ENCODE measurements at places on chromosomes 6 and 20.

DNA sequence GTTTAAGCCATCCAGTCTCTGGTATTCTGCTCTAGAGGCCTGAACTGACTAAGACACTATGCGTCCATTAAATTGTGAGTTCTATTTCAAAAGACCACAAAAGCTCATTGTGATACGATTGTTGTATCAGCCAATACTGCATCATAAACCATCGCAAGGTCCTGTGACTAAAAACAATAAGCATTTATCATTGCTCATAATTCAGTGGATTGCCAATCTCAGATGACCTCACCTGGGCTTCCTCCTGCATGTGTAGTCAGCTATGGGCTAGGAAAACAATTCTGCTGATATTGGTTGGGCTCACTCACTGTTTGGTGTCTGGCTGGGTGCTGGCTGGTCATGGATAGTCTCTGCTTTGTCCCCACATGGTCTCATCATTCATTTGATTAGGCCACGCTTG lies 592.7 kb upstream of the BTBD3 start:
- no peak for DNase-seq

GRCh38 chr6:132021552-132022375 lies 70.6 kb upstream of the CCN2 start:
- no peak for DNase-seq

- DNase-seq: peak; percentile 28
Observed at GRCh38 chr20:17725094-17725835, 25.5 kb downstream of the BANF2 start.

- DNase-seq: no peak
Observed at GRCh38 chr6:135018941-135019340, 35.7 kb downstream of the HBS1L start.

DNA sequence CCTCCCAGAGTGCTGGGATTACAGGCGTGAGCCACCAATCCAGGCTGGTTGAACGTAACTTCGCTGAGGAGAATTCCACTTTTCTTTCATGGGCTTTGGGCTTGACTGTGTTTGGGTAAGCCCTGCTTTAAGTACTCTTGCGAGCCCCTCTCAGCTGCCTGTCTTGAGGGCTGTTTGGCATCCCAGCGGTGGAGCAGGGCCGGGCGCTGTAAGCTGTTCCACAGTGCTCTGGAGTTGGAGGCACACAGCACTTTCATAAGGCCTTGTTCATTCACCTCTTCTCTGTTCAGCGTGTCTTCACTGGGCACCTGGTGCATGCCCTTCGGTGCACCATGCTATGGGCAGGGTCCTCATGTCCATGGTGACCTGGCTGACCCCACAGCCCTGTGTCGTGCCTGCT lies 21.6 kb downstream of the PNLDC1 start:
- no peak for DNase-seq

GRCh38 chr6:32148289-32149091 lies 3.2 kb downstream of the PRRT1 start:
- DNase-seq: peak; percentile 91

DNA sequence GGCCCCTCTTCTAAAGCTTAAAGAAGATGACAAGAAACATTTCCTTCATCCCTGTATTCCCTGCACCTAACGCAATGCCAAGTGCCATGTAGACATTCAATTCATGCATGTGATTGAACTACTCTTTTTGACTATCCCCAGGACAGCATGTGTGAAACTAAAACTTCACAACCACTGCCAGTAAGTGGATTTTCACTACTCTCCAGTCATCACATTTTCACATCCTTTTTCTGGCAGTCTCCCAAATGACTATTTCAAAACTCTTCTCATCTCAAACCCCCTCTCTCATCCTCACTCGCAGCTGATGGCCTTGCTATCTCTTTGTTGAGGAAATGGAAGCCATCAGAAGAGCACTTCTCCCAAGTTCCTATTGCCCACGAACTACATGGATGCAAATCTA lies 122.6 kb downstream of the OPRM1 start:
- DNase-seq: no peak

- peak; percentile 64 for DNase-seq
Observed at GRCh38 chr20:35306931-35307517, 14.8 kb upstream of the FAM83C start.

GRCh38 chr6:14656078-14656521 lies 538.5 kb downstream of the CD83 start:
- no peak for DNase-seq

GRCh38 chr20:54361475-54361874 lies 113.9 kb upstream of the DOK5 start:
- DNase-seq: no peak

- peak; percentile 46 for DNase-seq
Observed at GRCh38 chr6:107509506-107509905, 19.6 kb downstream of the SOBP start.

DNA sequence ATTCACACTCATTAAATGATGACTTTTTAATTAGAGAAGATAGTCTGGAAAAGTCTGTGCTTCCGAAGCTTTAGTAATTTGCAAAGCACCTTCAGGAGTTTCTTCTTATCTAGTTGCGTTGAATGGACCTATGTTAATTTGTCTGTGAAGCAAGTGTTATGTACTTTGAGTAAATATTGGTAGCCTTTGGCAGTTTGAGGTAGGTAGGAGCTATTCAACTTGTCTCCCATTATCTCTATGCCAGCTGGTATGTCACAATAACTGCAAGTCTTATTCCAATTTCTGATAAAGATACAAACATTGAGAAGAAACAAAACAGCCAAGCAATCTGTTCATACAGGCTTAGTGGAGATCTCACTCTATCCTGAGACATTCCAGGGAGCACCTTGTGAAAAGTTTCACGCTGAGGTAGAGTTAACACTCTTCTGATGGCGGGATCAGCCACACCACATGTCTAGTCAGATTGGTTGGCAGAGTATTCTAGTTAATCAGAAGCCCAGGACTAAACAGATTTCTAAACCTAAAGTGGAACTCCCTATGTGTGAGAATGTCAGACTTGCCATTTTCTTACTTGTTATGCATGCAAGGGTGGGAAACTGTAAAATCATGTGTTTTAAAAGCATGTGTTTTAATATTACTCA lies 219.8 kb upstream of the MANEA start:
- no peak for DNase-seq

DNA sequence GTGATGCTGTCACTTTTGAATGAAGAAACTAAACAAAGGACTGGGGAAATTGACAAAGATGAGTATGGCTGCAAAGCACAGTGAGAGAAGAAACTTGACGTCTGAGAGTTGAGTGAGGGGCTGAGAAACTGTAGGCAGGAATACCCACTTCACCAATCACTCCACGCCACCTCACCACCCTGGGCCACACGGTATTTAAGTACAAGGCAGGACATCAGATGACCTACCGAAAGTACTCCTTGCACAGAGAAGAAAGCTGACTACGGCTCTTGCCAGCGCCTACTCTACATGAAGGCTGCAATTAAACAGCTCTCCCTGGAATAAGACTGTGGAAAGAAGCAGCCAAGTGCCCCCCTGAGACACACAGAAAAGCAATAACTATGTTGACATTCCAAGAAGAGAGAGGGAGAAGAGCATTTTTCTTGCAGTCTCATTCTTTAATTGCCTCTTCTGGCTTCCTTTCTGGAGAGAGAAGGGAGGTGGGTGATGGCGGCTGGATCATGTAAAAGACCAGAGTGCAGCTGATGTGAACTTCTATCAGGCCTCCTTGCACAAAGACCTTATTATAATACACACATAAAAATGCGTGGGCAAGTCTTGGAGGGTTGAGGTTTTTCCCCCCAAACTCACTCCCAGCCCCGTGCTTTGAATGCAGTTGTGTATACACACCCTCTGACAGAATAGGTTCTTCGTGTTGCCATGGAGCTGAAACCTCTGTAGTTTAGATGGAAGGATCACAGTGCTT lies 44.6 kb downstream of the HIVEP2 start:
- DNase-seq: peak; percentile 50

DNA sequence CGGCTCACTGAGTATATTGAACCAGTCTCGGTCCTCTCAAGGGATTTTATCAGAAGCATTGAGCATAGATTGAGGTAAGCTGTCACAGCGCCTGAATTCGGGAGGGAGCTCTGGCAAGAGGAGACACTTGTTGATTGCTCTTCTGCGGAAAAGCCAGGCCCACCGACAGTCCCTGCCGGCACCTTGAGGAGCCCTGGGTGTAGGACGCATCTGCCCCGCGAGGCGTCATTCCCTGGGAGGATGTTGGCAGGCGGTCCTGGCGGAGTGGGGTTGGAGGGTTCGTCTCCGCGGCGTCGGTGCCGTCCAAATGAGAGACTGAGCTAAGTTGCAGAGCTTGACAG lies 843 bp downstream of the FBXO9 start:
- peak; percentile 83 for DNase-seq

- DNase-seq: no peak
Observed at GRCh38 chr6:6987749-6988148, 120.0 kb upstream of the RREB1 start.

DNA sequence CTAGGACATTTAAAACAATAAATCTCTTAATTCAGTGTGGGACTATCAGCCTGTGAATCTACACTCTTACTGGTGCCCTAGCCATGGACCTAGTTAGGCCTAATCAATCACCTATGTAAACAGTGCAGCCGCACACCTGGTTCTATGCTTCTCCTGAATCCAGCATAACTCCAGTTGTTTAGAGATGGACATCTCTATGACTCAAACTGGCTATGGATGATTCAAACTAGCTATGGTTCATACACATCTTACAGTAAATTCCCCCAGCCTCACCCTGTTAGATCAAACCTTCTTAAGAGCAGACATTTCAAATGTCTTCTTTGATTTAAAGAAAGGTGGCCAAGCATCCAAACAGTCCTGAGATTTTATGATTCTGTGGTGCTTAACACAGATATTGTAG lies 34.7 kb downstream of the SLC35B3 start:
- no peak for DNase-seq

DNA sequence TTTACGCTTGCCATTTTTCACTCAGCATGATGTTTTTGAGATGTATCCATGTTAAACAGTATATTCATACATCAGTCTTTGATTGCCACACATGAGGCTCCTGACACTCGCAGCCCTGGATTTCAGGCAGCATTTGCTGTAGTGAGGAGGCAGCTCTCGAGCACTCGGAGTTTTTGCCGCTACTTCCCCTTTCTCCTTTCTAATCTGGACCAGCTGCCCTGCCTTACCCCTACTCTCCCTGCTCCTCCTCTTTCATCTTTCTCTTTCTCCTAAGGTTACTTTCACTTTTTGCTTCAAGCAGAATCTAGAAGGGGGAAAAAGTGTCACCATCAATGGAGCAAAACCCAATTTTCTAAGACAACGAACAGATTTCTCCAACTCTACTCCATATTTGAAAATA lies 5.9 kb upstream of the CST3 start:
- no peak for DNase-seq

- no peak for DNase-seq
Observed at GRCh38 chr6:157561929-157562810, 181.2 kb downstream of the ZDHHC14 start.

- DNase-seq: no peak
Observed at GRCh38 chr6:107784669-107785068, 39.4 kb downstream of the SCML4 start.

- no peak for DNase-seq
Observed at GRCh38 chr6:144179828-144180227, 29.5 kb downstream of the STX11 start.

DNA sequence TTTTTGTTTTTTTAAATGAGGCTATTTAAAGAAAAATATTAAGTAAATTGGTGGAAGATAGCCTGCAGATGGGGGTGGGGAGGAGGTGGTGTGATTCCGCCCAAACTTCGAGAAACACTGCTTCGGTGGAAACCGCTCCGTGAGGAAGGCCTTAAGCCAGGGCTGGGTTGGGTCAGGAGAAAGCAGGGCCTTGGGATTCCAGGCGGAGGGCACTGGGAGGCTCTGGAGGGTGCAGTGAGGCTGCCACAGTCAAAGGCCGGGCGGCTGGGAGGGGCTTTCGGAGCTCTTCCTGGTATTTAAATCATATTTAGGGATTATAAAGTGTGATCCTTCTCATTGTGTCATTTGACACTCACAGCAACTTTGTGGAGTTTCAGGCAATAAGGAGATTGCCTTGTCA lies 22.2 kb upstream of the SCRT2 start:
- no peak for DNase-seq

GRCh38 chr20:38119446-38119845 lies 45.6 kb downstream of the TGM2 start:
- DNase-seq: no peak

- DNase-seq: no peak
Observed at GRCh38 chr6:123994891-123995635, 191.4 kb downstream of the NKAIN2 start.

DNA sequence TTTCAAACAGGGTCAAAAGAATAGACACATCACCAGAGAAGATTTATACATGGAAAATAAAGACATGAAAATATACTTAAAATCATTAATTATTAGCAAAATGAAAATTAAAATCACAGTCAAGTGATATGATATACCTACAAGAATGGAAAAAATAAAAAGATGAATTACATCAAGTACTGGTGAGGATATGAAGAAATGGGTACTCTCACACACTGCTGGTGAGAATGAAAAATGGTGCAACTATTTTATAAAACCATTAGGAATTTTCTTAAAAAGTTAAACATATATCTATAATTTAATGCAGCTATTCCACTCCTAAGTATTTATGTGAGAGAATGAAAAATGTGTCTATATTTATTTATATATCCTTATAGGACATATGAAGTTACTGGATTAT lies 136.3 kb upstream of the GRIK2 start:
- no peak for DNase-seq

- peak; percentile 64 for DNase-seq
Observed at GRCh38 chr6:70686548-70687133, 19.0 kb downstream of the SMAP1 start.

DNA sequence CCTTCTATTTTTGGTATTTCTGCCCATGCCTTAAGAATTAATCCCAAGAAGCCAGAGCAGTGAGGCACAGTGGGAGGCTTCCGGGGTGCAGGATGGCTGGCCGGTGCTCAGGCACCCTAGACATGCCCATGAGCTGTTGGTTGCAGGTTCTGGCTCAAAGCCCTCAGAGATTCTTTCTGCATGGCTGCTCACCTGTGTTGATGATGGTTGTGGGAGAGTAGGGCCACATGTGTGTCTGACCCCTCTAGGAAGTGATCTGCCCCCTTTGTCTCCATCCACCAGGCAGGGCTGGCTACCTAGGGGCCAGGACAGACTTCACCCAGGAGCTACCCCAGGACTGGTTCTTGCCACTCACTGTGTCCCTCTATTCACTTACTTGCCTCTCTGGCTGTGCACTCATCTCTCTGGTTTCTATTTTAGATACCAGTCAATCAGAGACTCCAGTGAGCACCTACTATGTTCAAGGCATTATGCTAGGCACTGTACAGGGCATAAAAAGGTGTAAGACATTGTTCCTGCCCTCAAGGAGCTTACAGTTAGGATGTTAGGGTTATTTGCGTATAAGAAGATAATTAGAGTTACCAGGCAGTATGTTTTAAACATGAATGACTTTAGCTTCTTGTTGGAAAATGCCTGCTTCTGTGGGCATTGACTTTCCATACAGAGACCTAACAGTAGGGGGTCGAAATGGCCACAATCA lies 16.8 kb downstream of the CD83 start:
- no peak for DNase-seq

DNA sequence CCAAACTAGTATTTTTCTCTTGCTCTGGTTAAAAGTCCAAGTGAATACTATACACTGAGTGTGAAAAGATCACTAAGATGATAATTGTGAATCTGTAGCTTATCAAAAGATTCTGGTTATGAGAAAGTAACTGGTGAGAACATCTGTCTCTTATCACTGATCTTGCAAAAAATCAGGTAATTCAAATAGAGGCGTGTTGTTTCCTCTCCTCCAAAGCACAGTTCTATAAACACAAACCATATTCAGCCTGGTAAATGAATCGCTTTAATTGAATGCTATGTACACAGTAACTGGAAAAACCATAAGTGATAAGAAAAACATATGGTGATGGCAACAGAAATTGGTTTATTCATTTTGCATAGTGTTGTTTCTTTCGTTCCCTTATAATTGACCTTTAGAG lies 161.0 kb downstream of the RALGAPA2 start:
- DNase-seq: no peak

GRCh38 chr6:150875841-150876240 lies 10.3 kb downstream of the MTHFD1L start:
- no peak for DNase-seq
